Lung (tissue), 17 donors: ENCODE measurements at places on chromosomes 2 and 18.

- DNase-seq = no peak
These were observed 943 bp downstream of the INPP5D start for GRCh38 chr2:233060980-233061590.

- DNase-seq = no peak
These were observed 250.3 kb downstream of the TTC32 start for GRCh38 chr2:19651466-19651865.

DNA sequence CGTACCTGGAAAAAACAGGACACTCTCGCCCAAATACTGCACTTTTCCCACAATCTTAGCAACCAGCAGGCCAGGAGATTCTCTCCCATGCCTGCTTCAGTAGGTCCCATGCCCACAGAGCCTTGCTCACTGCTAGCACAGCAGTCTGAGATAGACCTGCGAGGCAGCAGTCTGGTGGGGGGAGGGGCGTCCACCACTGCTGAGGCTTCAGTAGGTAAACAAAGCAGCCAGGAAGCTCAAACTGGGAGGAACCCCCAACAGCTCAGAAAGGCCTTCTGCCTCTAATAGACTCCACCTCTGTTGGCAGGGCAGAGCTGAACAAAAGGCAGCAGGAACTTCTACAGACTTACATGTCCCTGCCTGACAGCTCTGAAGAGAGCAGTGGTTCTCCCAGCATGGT is 1202.8 kb upstream of the ACVR2A start:
- DNase-seq = no peak

DNA sequence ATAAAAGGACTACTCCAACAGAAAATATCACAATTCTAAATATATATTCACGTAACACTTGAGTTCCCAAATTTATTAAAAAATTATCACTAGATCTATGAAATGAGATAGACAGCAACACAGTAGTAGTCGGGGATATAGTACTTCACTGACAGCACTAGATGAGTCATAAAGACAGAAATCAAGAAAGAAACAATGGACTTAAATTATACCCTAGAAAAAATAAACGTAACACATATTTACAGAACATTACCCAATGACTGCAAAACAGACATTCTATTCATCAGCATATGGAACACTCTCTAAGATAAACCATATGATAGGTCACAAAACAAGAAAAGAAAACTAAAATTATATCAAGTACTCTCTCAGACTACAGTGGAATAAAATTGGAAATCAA is 429.4 kb downstream of the MBD2 start:
- no peak for DNase-seq

GRCh38 chr2:7609556-7609955 is 692.3 kb downstream of the RNF144A start:
- DNase-seq = no peak

- peak; percentile 71 for DNase-seq
These were observed 298.5 kb downstream of the PIEZO2 start for GRCh38 chr18:10850840-10851239.

- no peak for DNase-seq
These were observed 125.9 kb downstream of the LYPD6 start for GRCh38 chr2:149456285-149456684.

DNA sequence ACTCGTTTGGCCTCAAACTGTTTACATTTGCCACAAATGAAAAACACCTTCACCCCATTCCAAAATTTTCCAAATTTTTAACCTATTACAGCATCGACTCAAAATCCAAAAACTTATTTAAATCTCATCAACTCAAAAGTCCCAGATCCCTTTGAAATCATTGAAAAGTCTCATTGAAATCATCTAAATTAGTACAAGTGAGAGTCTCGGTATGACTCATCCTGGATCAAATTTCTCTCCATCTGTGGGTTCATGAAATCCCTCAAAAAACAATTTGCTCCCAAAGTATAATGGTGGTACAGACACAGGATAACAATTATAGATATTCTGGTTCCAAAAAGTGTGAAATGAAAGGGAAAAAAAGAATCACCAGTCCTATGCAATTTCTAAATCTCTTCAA is 65.1 kb downstream of the LRP1B start:
- DNase-seq = no peak

- DNase-seq = no peak
These were observed 5.2 kb upstream of the CTDSP1 start for GRCh38 chr2:218394298-218395089.

DNA sequence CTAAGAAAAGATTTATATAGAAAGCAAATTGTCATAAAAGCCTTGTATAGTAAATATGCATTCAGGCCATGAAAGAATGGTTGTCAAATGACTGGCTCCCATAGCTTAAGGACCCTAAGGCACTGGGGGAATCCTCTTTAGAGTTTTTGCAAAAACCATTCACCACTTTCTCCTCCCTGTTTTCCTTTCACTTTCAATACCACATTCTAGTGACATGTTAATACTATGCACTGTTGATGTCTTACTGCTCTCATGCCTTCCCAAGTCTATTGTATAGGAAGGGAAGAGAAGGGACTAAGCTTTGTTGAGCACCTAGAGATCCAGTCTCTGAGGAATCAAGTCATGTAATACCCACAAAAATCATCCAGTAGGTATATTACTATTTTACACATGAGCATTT is 383.0 kb upstream of the LRRTM1 start:
- no peak for DNase-seq

- peak; percentile 29 for DNase-seq
These were observed 293.4 kb downstream of the ZNF521 start for GRCh38 chr18:25058521-25058920.

- no peak for DNase-seq
These were observed 279.1 kb downstream of the ZNF407 start for GRCh38 chr18:74876630-74877243.

DNA sequence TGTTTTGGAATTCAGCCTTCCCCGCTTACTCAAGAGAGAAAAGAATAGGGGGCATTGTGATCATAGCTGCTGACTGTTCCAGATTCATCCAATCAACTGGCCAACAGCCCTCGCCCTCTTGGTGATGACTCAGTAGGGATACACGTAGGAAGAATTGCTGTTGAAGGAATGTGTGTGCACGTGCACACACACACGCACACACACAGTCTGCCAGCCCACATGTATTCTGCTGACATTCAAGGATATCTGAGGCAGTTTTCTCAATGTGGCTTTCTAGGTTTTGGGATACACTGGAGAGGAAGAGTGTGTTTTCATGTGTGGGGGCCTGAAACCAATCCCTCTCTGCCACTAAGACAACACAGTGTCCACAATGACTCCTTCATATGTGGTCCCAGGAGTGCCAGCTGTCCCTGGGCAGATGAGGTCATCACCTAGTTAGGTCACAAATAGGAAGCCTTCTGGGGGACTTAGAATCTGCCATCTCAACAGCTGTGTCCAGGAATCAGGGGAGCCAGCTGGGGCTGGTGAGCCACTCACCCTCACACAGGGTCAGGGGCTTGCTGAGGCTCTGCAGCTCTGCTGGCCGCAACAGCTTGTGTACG is 352.6 kb downstream of the SS18 start:
- no peak for DNase-seq
